SK-N-SH (cell line): ENCODE measurements at places on chromosomes 16 and 17.

GRCh38 chr16:5709889-5710288 lies 612.3 kb upstream of the EEF2KMT start:
- no peak for DNase-seq

DNA sequence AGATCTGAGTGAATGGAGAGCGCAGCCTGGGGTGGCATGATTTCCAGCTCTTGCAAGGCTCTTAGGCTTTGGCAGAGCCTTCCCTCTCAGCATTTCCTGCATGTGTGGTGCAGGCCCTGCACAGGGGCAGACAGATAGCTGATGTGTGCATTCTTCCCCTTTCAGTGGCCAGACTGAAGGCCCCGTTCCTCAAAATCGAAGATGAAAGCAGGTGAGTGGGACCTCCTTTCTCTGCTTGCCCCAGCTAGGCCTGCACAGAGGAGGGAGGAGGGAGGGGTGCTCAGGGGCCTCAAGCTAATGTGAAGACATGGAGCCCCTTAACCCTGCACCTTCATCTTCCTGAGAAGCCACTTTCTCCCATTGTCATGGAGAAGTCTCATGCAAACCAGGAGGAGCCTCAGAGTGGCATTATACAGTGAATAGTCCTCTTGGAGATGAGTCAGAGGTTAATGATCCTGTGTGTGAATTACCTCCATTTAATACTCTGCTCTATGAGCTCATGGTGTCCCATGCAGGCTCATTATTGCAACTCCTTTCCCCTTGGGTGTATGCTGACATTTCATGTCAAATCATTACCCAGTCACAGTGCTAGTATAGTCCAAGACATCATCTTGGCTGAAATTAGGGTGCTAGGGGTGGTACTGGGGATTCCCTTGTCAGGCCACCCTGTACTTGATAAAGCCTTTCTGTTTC lies 20.4 kb upstream of the ADAM11 start:
- no peak for DNase-seq

- no peak for DNase-seq
Observed at GRCh38 chr16:8370374-8371270, 219.7 kb downstream of the TMEM114 start.

- DNase-seq, result no peak
Observed at GRCh38 chr17:66713533-66714042, 121.3 kb upstream of the CACNG5 start.

DNA sequence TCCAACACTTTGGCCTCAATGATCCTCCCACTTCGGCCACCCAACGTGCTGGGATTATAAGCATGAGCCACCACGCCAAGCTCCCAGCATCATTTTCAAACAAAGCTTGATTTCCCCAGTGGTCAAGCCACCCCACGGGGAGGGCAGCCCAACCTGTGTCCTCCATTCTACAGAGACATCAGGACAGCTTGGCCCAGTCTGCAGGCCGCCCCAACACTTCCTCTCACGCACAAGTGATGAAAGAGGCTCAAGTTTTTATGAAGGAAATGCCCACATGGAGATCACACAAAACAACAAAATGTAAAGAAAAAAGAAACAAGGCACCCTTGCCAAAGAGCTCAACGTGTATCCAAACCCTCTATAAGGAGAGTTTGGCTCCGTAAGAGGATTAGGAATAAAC lies 112.4 kb downstream of the XYLT1 start:
- no peak for DNase-seq

- no peak for DNase-seq
Observed at GRCh38 chr16:50709061-50709684, 15.8 kb downstream of the NOD2 start.

GRCh38 chr17:49031965-49032928 lies 35.1 kb downstream of the IGF2BP1 start:
- DNase-seq, result peak; percentile 88

DNA sequence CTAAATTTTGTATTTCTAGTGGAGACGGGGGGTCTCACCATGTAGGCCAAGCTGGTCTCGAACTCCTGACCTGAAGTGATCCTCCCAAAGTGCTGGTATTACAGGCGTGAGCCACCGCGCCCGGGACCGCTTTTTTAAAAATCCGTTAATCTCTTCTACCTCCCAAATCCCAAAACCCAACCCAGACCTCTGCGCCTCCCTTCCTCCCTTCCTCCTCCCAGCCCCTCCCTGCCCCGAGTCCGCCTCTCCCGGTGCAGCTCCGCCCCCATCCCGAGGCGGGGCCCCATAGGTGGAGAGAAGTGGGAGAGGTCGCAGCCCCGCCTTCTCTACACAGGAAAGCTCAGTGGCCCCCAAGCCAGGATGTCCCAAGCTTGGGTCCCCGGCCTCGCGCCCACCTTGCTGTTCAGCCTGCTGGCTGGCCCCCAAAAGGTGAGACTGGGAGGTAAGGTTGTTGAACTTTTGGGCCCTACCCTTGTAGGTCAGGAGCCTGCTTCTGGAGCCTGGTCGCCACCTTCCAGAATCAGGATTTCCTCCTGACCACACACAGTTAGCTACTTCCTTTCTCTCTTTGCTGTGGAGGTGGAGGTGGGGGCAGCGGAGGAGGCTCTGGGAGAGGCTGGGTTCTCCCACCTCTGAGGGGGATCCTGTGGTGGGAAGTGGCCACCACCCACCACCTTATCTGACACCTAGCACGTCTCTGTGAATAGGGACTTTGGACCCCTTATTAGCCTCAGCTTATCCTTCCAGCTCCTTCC lies at the start of gene TMEM92:
Gene TMEM92, plus strand, starts transcription at position 325 of the 755 bp plus-strand sequence. Its CDS starts 36 bp downstream, at position 361.
- peak; percentile 57 for DNase-seq

GRCh38 chr17:38738686-38739085 lies 8.5 kb downstream of the CISD3 start:
- no peak for DNase-seq

GRCh38 chr17:77455891-77456260 lies 315.1 kb downstream of the SEC14L1 start:
- DNase-seq, result no peak

DNA sequence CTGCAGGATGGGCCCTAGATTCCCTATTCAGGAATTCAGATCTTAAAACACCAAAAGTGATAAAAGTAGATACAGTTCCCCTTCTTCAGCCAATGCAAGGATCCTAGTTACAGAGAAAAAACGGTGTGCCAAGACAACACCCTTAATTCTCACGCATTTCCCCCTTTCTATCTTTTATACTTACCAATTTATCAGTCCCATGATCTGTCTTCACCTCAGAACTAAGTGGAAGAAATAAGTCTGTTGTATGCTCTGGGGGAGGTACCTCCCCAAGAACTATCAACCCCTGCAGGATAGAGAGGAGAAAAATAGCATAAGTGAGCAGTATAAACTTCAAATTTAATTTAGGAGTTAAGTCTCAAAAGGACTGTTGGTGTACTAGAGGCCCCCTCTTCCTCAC lies 83.2 kb downstream of the STH start:
- DNase-seq, result no peak

- DNase-seq, result no peak
Observed at GRCh38 chr16:15031586-15031985, 24.3 kb downstream of the NTAN1 start.

- no peak for DNase-seq
Observed at GRCh38 chr17:58323366-58324055, 5.1 kb downstream of the TSPOAP1 start.

- no peak for DNase-seq
Observed at GRCh38 chr16:86165479-86165878, 266.5 kb downstream of the IRF8 start.

DNA sequence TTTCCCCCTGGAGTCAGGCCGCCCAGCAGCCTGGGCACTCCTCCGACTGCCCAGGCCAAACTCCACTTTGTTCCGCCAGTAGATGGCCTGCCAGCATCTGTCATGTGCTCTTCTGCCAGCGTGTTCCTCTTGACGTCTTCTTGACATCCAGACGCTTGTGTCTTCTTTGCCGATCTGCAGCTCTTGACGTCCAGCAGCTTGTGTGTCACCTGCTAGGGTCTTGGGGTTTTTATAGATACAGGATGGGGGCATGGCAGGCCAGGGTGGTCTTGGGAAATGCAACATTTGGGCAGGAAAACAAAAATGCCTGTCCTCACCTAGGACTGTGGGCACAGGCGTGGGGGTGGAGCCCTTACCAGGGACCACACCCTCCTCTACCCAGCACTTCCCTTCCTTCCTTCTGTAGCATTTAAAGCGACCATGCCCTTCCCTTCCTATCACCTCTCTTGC lies 88.7 kb downstream of the BMERB1 start:
- DNase-seq, result no peak

GRCh38 chr17:47898241-47898640 lies 2.2 kb downstream of the SP2 start:
- DNase-seq, result no peak

DNA sequence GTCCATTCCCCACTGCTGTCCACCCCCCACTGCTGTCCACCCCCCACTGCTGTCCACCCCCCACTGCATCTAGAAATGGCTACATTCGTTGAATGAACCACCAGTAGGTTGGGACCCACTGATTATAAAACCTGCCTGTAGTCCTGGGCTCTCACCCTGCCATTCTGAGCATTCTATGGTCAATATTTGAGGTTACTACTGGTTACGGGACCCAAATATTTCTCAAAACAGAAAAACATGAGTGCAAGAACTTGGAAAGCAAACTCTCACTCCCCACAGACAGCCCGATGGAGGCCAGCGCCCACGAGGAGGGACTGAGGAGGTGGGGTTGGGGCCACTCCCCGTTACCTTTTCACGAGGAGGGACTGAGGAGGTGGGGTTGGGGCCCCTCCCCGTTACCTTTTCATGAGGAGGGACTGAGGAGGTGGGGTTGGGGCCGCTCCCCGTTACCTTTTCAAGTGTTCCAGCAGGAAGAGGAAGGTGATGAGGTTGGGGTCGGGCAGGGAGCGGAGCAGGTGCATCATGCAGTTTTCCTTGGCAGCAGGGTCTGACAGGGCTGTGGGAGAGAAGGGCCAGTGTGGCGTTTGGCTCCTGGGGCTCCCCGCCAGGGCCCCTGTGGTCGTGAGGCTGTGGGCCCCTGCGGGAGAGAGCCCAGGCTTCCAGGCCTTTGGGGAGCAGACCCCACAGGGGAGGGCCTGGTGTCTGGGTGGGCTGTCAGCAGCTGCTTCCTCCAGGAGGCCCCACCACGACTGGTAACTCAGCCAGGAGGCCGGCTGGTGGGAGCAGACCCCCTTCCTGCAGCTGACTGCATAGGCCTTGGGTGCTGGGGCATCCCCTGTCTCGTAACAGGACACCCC lies 12.5 kb downstream of the TIMM22 start:
- no peak for DNase-seq

DNA sequence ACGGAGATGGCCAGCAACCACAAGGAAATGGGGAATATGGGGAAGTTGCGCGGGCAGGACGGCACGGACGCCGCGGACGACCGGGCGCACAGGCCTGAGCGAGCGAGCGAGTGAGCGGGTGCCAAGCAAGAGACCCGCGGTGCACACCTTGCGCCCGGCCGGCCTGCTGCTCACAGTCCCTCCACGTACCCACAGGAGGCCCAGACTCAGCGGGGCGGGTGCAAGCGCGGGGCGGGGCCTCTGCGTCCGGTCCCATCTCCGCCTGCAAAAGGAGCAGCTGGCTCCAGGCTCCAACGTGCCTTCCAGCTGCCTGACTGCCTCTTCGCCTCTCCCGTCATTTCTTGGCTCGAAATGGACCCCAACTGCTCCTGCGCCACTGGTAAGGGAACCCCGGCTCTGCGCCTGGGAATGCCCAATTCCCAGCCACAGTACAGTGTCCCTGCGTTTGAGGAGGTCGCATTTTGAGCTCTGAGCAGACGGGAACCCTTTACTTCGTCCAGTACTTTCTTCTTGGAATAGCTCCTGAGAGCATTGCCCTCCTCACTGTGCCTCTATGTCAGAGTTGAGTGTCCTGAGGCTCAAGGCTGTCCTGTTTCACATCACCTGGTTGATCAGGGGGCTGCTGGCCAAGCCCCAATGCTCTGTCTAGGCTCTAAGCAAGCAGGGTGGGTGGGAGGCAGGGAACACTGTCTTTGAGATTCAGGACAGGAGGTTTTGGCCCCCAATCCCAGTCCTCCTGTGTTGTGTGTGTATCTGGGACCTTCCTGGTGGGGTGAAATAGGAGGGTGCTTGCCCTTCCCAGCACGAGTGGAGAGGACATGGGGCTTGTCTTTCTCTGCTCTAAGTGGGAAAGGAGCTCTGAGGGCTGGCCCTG lies 8.1 kb upstream of the MT1E start:
- DNase-seq, result no peak

- no peak for DNase-seq
Observed at GRCh38 chr16:23509441-23509754, 896 bp downstream of the GGA2 start.

DNA sequence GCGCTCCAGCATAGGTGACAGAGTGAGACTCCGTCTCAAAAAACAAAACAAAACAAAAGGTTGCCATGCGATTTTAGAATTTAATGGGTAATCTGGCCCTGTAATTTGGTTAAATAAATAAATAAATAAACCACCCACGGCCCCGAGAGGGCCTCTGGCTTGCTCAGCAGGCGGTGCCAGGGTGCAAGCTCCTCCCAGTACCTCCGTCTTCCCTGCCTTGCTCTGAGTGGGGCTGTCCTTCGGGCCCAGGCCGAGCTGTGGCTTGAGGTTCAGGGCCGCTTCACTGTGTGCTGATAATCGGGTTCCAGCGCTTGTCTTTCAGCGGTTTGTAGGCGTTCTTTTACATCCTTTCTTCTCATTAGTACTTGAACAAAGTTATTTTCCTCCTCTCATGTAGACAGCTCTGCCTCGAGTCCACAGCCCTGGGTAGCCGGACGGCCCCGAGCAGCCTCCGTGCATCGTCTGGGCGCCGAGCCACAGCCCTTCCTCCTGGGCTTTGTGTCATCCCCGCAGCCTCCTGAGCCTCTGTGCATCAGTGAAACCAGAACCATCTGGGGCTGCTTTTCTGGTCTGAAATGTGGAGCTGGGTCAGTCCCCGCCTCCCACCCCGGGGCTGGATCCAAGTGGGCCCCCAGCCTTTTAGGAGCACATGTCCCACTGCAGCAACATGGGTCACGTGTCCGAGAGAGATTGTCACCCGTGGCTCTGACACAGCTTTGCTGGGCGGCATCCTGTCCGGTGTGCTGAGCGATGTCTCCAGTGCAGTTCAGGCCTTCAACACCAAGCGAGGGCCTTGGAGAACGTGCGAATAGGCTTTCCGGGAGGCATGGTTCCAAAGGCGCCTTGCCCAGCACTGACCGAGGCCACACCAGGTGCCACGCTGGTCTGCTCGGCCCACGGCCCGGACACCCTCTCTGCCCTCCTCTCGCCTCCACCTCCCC lies 157.4 kb upstream of the CHMP6 start:
- peak; percentile 64 for DNase-seq

DNA sequence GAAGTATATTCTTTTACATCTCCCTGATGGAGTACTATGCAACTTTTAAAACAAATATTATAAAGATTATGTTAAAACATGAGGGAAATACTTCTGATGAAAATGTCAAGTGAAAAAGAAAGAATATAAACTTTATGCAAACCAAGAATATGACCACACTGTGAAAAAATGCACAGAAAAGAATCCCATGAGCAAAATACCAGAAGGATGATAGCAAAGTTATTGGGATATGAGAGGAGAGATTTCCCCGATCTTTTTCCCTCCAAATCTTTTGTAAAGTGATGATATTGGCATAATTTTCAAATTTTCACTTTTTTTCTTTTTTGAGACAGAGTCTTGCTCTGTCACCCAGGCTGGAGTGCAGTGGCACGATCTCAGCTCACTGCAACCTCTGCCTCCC lies 36.6 kb upstream of the SMURF2 start:
- DNase-seq, result no peak

- no peak for DNase-seq
Observed at GRCh38 chr16:87291944-87292343, 25.2 kb downstream of the C16orf95 start.
